ENCODE measurements at places on chromosomes 1 and 21.

- no peak for DNase-seq
These were observed 260.6 kb downstream of the CACNA1E start for GRCh38 chr1:181743878-181744312.

DNA sequence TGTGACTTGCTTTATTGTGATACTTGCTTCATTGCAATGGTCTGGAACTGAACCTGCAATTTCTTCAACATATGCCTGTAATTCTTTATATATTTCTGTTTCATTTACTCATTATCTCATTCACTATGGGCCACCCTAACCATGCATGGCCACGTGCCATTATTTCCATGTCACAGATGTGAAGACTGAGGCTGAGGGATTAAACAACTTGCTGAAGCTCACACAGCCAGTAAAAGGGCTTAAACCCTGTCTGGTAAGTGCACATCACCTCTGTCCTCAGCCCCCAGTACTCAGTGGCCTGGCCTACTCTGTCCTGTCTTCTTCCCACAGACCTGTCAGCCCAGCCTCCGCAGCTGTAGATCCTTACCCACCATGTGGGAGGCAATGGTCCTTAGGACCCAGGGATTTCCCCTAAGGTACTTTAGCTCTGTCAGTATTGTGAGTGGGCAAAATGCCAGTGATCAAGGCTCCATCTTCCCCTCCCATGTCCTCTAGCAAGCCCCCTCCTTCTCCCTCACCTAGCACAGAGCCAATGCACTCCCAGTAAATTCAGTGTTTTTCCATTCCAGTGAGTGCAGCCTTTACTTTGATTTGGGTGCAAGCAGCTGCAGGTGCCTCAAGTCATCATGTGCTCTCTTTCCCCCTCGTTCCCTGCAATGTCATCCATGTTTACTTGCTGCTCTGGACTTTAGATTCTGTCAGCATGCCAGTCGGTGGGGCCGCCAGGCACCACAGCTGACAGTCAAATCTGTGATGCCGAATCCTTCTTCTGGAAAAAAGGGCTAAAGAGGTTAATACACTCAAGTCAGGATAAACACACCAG is 228.2 kb upstream of the PROX1 start:
- no peak for DNase-seq

DNA sequence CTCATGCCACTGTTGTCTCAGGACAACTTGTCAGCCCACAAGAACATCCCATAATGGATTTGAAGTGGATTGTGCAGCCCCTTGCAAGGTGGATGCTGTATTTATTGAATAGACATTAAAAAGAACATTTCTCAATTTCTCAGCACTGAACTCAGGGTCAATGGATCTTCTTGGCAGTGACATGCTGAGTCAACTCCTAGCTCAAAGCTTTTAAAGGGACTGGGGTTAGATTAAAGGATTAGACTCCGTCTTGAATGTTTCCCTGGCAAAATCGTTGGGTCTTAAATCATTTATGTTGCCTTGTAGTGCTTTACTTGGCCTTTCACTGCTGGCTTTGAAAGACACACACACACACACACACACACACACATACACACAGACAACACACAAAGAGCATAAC is 221.6 kb upstream of the PBX1 start:
- no peak for DNase-seq

GRCh38 chr1:36136535-36136934 is 11.5 kb upstream of the COL8A2 start:
- no peak for DNase-seq

DNA sequence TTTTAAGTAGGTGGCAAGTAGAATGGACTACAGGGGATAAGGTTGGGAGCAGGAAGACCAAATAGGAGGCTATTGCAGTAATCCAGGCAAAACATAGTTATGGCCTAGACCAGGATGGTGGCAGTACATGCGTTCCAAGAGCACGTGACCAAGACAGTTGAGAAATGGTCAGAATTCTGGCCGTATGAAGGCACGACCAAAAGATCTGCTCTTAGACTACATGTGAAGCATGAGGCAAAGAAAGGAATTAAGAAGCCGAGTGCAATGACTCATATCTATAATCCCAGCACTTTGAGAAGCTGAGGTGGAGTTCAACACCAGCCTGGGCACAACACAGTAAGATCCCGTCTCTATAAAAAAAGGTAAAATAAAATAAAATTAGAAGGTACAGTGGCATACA is 71.3 kb downstream of the LUZP1 start:
- DNase-seq = no peak

GRCh38 chr21:28858424-28858823 is 134.3 kb downstream of the LTN1 start:
- DNase-seq = no peak

DNA sequence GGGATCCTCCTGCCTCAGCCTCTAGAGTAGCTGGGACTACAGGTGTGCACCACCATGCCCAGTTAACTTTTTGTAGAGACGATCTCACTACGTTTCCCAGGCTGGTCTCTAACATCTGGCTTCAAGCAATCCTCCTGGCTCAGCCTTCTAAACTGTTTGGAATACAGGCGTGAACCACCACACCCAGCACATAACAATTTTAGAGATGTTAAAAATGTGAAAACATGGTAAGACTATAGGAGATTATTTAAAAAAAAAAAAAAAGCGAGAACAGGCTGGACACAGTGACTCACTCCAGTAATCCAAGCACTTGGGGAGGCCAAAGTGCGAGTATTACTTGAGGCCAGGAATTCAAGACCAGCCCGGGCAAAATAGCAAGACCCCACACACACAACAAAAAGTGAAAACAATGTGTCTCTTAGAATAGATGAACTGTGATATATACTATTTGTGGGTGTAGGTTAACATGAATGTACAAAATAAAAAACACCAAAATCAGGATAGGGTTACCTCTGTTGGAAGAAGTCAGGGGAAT is 19.6 kb downstream of the CCDC18 start:
- DNase-seq = no peak

DNA sequence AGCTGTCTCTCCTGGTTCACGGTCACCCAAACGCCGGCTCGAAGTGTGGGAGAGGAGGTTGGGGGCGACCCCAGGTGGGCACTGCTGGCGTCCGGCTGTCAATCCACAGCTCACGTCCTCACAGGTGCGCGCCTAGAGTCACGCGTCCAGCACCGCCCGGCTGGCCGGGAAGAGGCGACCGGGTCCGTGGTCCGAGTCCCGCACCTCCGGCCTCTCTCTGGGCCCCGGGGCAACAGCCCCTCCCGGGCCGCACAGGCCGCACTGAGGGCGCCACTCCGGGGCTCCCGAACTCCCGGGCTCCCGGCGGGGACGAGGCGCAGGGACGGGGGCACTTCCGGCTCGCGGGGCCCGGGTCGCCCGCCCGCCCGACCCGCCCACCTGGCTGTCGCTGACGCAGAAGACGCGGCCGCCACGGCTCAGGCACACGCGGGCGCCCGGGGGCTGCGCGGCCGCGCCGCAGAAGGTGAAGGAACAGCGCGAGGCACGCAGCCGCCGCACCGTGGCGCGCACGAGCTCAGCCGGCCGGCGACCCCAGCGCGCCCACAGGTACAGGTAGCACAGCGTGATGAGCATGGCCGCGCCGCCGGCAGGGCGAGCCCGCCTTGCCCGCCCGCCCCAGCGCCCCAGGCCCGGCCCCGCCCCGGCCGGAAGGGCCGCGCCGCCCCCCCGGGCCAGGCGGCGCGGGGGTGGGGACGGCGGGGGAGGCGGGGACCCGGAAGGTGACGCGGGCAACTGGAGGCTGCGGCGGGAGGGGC is at the start of gene HLCS:
Gene HLCS, minus strand, starts transcription at position 604 of the 755 bp plus-strand sequence. Its CDS starts 31 bp downstream, at position 573.
- peak; percentile 78 for DNase-seq

- DNase-seq = no peak
These were observed 19.2 kb upstream of the CHIA start for GRCh38 chr1:111271464-111271801.

DNA sequence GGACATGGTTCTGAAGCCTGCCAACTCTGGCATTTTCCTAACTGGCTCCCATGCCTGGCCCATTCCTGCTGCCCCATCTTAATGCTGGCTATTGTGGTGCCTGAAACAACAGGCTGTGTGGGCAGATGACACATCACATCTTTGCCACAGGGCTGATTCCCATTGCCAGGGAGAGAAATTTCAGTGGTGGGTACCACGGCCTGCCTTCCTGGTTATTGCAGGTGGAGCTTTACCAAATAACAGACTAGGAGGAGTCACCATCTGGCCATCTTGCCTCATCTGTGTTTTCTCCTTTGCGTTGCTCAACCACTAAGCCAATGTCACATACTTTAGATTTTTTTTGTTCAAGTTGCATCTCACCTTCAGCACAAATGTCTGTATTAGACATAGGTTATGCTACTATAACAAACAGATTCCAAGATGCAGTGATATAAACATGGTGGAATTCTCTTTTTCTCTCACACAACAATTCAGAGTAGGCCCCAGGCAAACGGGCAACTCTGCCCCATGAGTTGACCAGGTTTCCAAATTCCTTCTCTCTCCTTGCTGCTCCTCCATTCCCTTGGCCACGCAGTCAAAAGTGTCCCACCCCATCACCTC is 14.1 kb downstream of the CDA start:
- no peak for DNase-seq

GRCh38 chr1:201119206-201120197 is 7.3 kb upstream of the CACNA1S start:
- peak; percentile 76 for DNase-seq

- no peak for DNase-seq
These were observed 91.2 kb downstream of the HMGB4 start for GRCh38 chr1:33955096-33955495.

- no peak for DNase-seq
These were observed 57.2 kb downstream of the TAS1R2 start for GRCh38 chr1:18802231-18802630.

- no peak for DNase-seq
These were observed 7.0 kb upstream of the LIN28A start for GRCh38 chr1:26403656-26404055.

DNA sequence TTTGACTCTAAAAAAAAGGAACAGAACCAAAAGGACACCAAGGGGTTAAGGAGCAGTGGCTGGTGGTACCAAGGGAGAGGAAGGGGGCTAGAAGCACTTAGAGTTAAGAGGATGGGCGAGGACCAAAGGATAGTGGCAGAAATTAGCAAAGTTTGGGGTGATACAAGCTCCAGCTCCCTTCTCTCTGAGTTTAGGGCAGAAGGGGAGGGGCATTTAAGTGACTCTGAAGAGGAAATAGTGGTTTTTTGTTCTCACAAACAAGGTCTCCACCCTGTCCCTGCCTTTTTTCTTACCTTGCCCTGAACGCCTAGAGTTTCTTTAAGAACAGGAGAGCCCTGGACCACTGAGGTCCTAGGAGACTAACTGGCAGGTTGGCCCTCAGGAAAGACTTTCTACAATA is 3.3 kb downstream of the CDC42SE1 start:
- DNase-seq = no peak

DNA sequence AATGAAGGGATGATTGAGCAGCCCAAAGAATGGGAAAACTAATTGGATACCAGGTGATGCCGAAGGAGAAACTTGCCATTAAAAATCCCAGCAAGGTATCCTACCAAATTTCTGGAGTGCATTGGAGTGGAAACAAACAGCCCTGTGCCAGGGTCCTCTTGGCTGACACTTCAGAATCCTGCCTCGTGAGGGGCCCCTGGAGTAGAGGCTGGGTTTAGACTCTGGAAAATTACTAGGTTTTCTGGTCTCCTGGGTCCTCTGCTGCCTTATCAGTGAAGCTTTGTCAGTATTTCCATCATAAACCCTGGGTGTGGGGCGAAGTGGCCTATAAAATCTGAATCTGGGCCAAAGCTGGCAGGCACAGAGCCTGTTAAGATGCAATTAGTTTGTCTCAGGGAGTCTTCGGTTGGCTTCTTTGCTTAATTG is 289.2 kb upstream of the USP24 start:
- DNase-seq = no peak

- DNase-seq = no peak
These were observed 93.6 kb upstream of the DEPDC1 start for GRCh38 chr1:68590473-68590872.

GRCh38 chr21:41824466-41825207 is 54.5 kb downstream of the PRDM15 start:
- DNase-seq = no peak

DNA sequence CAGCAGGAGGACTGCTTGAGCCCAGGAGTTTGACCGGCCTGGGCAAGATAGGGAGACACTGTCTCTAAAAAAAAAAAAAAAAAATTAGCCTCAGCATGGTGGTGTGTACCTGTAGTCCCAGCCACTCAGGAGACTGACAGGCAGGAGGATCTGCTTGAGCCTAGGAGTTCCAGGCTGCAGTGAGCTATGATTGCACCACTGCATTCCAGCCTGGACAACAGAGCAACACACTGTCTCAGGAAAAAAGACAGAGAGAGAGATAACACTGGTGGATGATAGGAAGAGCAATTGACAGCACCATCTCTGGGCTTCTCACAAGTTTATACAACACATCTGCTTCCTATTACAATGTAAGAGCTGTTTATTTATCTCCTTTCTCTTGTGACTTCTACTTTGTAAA is 2.4 kb upstream of the RNU11 start:
- DNase-seq = no peak

GRCh38 chr1:165907256-165907857 is 79.9 kb downstream of the UCK2 start:
- no peak for DNase-seq

DNA sequence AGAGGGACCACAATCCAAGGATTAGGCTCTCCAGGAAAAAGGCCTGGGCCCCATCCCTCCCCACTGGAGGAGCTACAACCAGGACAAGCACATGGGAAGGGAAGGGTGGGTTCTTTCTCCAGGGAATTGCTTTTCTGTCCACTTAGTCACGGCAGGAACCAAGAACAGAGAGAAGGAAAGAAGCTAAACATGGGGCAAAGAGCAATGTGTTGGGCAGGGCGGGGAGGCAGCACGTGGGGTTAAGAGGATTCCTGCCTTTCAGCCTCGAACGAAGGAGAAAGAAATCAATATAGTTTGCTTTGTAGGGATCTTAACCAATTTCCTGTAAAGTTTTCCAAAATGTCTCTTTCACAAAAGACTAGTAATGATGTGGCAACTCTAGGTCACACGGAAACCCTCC is 21.7 kb downstream of the ERI3 start:
- DNase-seq = no peak

DNA sequence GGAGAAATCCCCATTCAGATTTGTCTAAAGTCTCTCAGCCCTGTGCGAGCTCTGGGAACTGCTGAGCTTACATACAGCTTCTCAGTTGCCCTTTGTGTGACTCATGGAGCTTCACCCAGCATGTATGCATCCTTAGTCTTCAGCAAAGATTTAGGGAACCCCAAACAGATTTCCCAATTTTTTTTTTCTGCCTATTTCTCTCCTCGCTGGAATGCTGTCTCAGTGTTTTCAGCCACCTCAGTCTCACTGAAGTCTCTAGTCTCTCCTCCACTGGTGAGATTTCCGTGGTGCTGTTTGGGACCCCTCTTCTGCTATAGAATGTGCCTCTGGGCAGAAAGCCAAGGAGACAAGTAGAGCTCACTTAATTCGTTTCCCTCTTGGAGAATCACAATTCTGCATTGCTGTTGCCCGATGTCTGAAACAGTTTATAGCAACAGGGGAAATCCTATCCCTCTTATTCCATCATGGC is 28.1 kb upstream of the TXLNA start:
- DNase-seq = no peak
